Amniotic stem cell (primary cell): ENCODE measurements at places on chromosomes 2 and 18.
A peak's percentile ranks its signal among the peaks of the same experiment; 100 is the strongest.

DNA sequence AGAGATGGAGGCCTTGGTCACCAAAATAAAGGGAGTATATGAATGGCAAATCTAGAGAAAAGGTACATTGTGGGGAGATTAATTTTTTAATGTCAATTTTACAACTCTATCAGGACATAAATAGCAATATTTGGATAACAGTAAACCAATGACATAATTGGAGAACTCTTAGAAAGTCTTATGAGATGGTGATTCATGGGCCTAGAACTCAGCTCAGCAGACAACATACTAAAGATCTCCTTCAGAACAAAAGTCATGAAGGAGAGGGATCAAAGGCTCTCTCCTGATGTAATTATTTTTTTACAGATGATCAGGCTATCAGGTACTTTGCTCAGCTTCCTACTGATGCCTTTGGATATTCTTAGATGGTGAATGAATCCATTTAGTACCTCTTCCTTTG is 90.0 kb downstream of the CRACDL start:
- no peak for DNase-seq

GRCh38 chr18:31711365-31712172 is 27.2 kb upstream of the B4GALT6 start:
- no peak for DNase-seq

DNA sequence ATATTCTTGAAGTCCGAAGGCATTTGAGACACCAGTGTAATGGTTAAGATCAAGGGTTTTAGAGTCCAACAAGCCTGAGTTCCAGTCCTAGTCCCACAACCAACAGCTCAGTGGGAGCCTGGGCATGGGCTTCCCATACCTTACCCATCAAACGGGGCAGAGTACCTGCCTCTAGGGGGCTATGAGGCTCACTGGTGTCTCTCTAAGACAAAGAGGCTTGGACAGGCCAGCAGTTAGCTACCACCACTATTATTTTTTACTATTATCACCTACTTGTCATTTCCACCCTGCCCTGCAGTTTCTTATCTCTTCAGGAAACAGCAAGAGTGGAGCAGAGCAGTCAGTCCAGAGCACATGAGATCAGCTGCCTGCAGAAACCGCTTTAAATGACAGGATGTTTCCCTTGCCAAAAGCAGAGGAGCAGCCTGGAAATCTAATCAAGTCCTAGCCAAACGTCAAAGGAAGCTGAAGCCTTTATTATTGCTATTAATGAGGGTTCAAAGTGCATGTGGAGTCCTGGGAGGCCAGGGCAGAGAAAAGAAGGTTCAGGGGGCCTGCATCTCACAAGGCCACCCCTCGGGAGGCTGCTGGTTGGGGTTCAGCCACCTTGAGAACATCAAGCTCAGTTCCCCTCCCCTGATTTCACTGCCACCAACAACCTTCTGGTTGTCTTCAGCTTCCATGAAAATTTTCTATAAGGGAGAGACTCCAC is 66.6 kb downstream of the STPG4 start:
- no peak for DNase-seq

GRCh38 chr2:208266553-208266893 is 468 bp downstream of the PIKFYVE start:
- DNase-seq: peak; percentile 8

GRCh38 chr18:41999751-42000150 is 44.7 kb downstream of the PIK3C3 start:
- no peak for DNase-seq

- no peak for DNase-seq
Measured at GRCh38 chr2:214395040-214395439, 15.8 kb upstream of the VWC2L start.

GRCh38 chr2:23520256-23520655 is 135.3 kb downstream of the KLHL29 start:
- DNase-seq: no peak

DNA sequence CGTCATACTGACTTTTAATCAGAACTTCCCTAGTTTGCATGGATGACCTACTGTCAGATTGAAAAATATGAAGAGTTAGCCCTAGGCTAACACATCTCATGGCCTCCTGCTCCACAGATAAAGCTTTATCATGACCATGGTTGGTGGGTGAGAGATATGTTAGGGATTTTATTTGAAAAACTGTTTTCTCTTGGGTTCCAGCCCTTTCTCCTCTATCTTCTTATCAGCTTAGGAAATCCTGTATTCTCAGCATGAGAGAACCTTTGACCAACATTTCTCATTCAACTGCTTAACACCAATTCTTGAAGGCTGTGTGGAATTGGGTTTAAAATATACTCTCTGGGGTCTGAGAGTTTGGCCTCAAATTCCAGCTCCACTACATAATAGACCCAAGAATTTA is 1407.0 kb upstream of the CELF4 start:
- DNase-seq: no peak

GRCh38 chr2:206886696-206887095 is 52.6 kb upstream of the CPO start:
- DNase-seq: no peak

GRCh38 chr2:232239951-232240681 is 138.4 kb upstream of the ALPP start:
- no peak for DNase-seq
